ENCODE measurements at places on chromosomes 1 and 21.
A peak's percentile ranks its signal among the peaks of the same experiment; 100 is the strongest.

DNA sequence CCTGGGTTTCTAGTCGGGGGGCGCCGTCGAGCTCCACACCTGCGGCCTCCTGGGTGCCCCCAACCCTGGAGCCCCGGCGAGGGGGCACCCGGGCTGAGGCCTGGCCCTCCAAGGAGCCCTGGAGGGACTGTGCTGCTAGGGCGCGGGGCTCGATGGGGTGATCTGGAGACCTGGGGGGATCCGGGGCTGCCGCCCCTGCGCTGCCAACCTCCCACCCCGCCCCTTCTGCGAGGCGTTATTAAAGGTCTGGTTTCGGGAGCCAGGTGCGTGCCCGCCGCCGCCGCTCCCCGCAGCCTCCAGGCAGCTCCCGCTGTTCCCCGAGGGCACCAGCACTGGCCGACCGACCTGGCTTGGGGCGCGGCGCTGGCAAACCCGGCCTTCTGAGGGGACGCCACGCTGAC lies 746 bp upstream of the POFUT2 start:
- DNase-seq: no peak

- no peak for DNase-seq
Observed at GRCh38 chr1:40817791-40818263, 34.2 kb downstream of the KCNQ4 start.

- no peak for DNase-seq
Observed at GRCh38 chr1:119222271-119222670, 81.8 kb upstream of the WARS2 start.

- no peak for DNase-seq
Observed at GRCh38 chr1:117321680-117322609, 45.3 kb upstream of the MAN1A2 start.

GRCh38 chr1:171742577-171742922 lies 685 bp upstream of the VAMP4 start:
- peak; percentile 83 for DNase-seq

DNA sequence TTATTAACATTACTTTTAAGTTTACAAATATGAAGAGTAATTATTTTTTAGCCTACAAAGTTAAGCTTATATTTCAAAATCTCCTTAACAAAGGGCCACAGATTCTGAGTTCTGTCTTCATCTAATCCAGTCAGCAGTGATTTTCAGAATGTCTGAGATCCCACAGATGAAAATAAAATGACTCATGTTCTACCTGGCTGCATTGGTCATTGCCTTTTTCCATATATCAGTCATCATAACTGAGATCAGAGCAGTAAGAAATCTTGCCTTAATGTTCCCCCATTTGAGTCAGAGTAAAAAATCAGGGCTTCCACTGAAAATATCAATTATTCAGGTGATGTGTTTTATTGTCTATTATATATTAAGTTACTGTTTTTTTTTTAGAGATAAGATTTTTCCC lies 416.1 kb downstream of the MRPL39 start:
- no peak for DNase-seq

DNA sequence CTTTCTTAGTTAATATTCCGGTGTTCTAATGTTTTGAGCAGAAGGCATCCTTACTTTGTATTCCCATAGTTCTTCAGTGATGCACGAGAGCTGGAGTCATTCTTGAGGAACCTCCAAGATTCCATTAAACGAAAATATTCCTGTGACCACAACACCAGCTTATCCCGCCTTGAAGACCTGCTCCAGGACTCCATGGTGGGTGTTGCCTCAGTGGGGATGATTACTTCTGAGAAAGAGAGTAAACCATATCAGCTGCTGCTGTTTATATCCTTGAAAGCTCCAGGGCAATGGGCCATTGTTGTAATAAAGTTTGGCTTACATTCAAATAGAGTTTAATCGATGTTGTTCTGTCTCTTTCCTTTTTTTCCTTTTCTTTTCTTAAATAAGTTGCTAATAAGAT lies 93.1 kb downstream of the MACF1 start:
- no peak for DNase-seq

DNA sequence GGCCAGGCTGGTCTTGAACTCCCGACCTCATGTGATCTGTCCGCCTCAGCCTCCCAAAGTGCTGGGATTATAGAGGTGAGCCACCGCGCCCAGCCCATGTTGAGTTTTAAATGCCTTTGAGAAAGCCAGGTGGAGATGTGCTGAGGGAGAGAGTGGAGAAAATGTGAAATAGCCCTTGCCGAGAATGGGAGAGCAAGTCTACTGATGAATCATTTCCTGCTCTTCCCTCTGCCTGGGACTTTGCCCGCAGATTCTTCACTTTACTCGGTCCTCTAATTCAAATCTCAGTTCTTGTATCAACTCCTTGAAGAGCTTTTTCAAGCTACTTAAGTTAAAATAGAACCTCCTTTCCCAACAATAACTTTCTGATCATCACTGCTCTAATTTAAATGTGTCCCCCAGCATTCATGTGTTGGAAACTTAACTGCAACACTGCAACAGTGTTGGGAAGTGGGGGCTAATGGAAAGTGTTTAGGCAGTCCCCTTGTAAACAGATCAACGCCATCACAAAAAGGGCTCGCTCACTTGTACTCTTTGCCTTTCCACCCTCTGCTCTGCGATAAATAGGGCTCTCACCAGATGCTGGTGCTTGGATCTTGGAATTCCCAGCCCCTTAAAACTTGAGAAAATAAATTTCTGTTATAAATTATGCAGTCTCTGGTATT lies 27.8 kb downstream of the OSBPL9 start:
- DNase-seq: no peak

DNA sequence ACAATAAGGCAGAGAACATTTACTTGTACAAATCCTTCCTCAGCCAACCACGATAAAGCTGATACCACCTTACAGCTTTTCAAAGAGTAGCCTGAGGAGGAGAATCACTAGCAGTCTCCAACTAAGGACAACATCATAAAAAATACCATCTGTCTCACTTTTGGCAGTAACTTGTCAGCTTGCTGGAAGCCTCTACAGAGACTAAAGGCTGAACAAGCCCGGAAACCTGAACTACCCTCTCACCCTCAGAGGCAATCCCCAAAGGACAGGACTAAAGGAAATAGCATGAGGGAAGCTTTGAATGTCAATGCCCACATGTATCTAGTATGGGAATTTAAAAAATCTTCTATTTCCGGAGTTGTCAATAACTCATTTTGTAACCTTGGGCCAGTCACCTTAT lies 10.6 kb downstream of the SRSF4 start:
- DNase-seq: peak; percentile 66

GRCh38 chr1:61182049-61182448 lies 99.7 kb downstream of the NFIA start:
- DNase-seq: peak; percentile 10

DNA sequence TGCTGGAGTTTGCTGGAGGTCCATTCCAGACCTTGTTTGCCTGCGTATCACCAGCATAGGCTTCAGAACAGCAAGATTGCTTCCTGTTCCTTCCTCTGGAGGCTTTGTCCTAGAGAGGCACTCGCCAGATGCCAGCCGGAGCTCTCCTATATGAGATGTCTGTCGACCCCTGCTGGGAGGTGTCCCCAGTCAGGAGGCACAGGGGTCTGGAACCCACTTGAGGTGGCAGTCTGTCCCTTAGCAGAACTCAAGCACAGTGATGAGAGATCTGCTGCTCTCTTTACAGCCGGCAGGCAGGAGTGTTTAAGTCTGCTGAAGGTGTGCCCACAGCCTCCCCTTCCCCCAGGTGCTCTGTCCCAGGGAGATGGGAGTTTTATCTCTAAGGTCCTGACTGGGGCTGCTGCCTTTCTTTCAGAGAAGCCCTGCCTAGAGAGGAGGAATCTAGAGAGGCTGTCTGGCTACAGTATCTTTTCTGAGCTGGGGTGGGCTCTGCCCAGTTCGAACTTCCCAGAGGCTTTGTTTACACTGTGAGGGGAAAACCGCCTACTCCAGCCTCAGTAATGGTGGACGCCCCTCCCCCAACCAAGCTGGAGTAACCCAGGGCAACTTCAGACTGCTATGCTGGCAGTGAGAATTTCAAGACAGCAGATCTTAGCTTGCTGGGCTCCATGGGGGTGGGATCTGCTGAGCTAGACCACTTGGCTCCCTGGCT lies 205.0 kb downstream of the GPR52 start:
- DNase-seq: no peak

DNA sequence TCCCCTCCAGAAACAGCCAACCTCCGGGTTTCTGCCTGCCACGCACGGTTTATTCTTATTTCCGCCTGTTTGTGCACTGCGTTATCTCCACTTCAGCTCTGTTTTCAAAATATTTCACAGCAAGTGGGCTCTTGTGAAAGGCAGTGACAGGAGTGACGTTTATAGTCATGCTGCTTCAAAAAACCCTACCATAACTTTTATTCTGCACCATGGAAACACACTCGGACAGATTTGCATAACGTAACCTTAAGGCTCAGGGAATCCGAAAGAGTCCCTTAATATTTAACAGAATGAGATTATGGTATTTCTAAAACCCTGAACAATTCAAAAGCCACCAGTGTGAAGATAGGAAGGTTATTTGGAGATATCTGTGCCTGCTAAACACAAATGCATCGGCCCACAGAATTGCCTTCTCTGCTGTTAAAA lies 782 bp upstream of the SDE2 start:
- DNase-seq: no peak

DNA sequence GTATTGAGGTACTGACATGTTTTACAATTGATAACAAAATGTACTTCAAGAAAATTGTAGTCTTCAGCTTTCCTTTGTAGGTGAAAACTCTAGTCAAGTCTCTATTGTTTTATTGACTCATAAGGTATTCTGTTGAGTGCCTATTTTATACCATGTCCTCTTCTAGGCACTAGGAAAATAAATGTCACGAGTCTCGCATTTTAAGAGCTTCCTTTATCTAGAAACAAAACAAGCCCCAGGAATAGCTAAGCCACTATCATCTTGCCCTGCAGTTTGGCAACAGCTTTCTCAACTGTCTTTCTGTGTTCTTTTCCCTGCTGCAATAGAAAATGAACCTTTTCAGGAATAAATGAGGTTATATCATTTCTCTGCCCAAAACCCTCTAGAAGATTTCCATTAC lies 288.5 kb upstream of the NEGR1 start:
- no peak for DNase-seq

DNA sequence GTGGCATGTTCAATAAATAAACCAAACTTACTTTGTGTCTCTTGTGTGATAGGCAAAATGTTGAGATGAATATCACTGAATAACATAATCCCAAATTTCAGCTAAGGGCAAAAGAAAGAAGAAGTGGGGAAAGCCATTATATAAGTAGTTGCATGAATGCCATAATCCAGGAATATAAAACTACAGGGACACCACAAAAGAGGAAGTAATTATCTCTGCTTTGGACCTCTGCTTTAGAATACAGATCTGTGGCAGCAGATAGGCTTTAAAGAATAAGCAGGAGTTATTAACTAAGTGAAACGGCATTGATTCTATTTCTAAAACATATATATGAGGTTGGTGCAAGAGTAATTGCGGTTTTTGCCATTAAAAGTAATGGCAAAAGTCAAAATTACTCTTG lies 288.5 kb upstream of the SNX7 start:
- no peak for DNase-seq

DNA sequence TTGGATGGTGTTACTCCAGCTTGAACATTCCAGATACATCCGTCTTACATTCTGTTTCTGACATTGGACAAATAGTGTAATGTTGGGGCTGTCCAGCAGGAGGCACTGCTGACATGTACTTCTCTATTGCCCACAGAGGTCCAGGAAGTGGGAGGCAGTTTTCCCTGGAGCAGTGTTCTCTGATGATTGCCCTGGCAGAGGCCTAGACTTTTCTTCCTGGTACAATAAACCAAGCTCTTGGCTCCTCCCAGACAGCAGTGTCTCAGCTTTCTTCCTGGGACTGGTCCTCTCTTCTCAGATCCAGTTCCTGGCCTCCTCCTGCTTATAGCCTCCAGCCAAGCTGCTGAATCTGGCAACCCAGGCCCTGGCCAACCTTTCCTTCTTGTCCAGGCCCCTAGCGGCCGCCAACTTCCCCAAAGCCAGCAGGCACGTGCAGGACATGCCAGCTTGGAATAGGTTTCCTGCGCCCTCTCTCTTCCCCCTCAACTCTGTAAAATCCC lies 14.9 kb upstream of the IFNLR1 start:
- DNase-seq: peak; percentile 87

- DNase-seq: peak; percentile 46
Observed at GRCh38 chr1:16012590-16013219, 5.1 kb downstream of the HSPB7 start.

DNA sequence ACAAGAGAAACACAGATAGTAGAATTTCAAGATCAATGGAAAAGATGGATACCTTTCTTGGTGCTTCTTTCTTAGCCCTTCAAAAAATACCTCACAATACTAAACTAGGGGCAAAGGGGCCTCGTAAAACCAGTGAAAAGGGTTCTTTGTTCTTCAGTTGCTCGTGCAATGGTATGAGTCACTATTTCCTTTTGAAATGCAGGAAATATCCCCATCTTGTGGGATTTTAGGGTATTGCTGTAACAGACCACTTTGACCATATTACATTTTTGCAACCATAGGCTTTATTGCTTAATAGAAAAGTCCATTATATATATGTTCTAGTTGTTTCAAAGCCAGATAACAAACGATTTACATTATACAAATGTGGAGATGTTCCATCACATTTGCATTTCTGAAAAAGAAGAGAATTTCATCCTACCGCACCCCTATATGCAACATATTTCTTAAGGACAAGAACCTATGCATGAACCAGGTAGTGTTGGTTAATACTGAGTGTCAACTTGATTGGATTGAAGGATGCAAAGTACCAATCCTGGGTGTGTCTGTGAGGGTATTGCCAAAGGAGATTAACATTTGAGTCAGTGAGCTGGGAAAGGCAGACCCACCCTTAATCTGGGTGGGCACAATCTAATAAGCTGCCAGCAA lies 88.6 kb upstream of the PKN2 start:
- DNase-seq: peak; percentile 43

- no peak for DNase-seq
Observed at GRCh38 chr1:20207546-20207945, 21.2 kb upstream of the PLA2G2C start.

DNA sequence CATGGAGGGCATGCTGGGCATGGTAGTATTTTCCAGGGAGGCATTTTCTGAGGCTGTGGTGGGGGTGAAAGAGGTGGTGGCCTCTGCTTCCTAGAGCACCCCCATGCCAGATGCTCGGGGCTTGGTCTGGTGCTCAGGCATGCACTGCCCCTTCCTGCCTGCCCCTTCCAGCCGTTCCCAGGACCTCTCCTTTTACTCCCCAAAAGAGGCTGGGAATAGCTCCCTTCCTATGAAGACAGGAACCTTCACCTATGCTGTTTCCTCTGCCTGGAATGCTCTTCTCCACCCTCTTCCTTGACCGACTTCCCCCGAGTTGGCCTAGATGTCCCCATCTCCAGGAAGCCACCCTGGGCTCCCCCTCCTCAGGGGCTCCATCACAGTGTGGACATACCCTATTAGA lies 9.1 kb downstream of the EDN2 start:
- no peak for DNase-seq
